ENCODE measurements at places on chromosomes 2 and 18. TPM values are rescaled to one million over a fixed set of nuclear protein-coding genes. Genes with fewer than 3 reads are reported as not detected.

DNA sequence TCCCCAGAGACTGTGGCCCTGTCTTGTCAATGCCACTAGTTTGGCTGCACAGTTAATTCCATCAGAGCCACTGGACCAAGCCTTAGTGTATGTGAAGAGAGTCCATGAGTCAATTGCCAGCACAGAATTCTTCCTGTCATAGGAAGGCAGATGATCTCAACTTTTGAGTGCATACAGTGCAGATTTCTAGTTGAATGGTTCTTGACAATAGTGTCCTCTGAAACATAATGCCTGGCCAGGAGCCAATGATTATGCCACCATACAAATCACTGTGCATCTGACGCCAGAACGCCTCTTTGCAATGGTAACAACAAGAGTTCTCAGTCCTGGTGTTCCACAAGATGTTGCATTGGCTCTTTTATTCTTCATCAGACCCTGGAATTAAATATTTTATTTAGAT lies 7.1 kb downstream of the NEUROD1 start:
- peaks cover under 1% of the 10 kb centered on the region for H3K27me3 ChIP-seq
- no peak overlapping the region for H3K27ac ChIP-seq
- H3K36me3 ChIP-seq = no peaks in the 10 kb centered on the region
- DNase-seq = no peak
- H3K4me1 ChIP-seq = no peaks in the 10 kb centered on the region
- no peak overlapping the region for H3K4me3 ChIP-seq

- no peak overlapping the region for H3K27ac ChIP-seq
- H3K27me3 ChIP-seq = no peaks in the 10 kb centered on the region
- DNase-seq = no peak
- no peaks in the 10 kb centered on the region for H3K36me3 ChIP-seq
Measured at GRCh38 chr2:169542433-169542832, 31.2 kb downstream of the FASTKD1 start.

GRCh38 chr2:237752761-237753165 lies 45.8 kb upstream of the RBM44 start:
- no peak overlapping the region for H3K4me3 ChIP-seq
- H3K36me3 ChIP-seq = peaks cover 66% of the 10 kb centered on the region
- H3K27ac ChIP-seq = no peak overlapping the region
- H3K4me1 ChIP-seq = no peaks in the 10 kb centered on the region
- no peak for DNase-seq

- no peak overlapping the region for H3K4me3 ChIP-seq
- peaks cover 10% of the 10 kb centered on the region for H3K4me1 ChIP-seq
- H3K36me3 ChIP-seq = no peaks in the 10 kb centered on the region
- no peaks in the 10 kb centered on the region for H3K27me3 ChIP-seq
- DNase-seq = no peak
- H3K27ac ChIP-seq = no peak overlapping the region
Measured at GRCh38 chr2:162075689-162076132, 1.7 kb upstream of the DPP4 start.

DNA sequence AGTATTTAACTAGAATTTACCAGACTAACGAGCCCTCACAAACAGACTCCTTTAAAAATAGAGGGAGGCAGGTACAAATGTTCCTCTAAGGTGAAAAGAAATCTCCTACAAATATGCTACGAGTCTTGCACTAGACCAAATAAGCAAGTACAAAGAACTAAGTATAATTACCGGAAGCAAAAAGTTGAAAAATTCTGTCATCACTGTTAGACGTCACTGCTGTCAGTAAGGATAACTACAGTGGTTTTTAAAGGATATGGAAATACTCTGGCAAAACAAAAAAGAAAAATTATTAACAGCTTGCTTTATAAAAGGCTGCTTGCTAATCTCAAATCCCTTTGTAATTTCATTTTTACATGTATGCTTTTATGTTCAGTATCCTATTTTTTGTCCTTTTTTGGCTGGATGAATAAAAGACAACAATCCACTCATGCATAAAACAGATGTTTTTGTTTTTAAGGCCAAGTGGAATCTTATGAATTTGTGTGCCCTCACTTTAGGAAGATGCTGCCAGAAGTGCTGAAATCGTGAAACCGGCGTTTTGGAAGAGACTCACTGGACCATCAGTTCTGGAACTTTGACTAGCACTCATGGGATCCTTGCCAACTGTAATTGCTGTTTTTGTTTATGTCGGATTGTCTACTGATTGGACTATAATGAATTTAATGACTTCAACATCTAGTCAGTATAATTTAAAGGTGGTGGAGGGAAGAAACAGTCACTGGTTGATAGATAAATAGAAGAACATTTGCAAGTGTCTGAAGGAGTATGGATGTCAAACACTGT lies 6.7 kb downstream of the ZNF521 start:
- no peaks in the 10 kb centered on the region for H3K36me3 ChIP-seq
- DNase-seq = no peak
- no peaks in the 10 kb centered on the region for H3K27me3 ChIP-seq

GRCh38 chr2:230668184-230668938 lies 44.3 kb upstream of the CAB39 start:
- H3K27me3 ChIP-seq = no peaks in the 10 kb centered on the region
- H3K4me3 ChIP-seq = no peak overlapping the region
- no peaks in the 10 kb centered on the region for H3K36me3 ChIP-seq
- no peak for DNase-seq

Gene LYPD6
- total RNA-seq = 1.1 TPM

Gene ABHD1
- not detected for total RNA-seq

Gene TYMS
- 0.55 TPM for total RNA-seq

Gene GRB14
- 19.8 TPM for total RNA-seq
